ENCODE measurements at places on chromosomes 7 and 10.

- DNase-seq: no peak
Measured at GRCh38 chr10:110074758-110075671, 67.2 kb downstream of the ADD3 start.

GRCh38 chr7:111074748-111075146, 16.2 kb upstream of the LRRN3 start:
- DNase-seq: no peak

DNA sequence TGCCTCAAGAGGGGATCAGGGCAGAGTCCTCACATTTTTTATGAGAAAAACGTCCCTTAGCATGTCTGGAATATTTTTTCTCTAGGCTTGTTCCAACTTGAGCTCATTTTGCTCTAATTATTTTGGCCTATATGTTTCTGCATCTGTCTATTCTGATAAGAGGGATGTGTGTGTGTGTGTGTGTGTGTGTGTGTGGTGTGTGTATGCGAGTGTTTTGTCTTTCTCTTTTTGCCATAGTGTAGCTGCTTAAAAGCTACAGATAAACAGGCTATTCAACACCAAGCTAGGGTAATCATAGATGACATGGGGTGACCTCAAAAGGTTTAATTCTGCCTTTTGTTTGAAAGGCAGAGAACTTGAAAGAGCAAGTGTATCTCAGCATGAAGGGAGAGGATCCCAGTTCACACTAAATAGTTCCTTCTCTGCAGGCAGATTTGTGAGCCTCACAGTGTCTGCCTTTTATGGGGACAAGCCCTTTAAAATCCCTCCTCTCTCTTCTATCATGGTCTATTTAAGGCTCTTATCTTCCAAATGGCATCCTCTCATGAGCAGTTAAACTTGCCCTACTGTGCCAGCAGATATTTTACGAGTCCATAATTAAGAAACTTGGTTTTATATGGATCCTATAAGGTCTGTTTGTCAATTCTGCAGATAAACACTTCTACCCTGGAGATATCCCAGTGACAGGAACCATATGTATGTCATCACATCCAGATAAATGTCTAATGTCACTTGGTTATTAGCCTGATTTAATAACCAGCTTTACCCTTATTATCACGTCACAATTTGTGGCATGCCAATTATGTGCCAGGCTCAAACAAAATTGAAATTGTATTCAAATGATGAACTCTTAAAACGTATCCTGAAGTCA, 202.9 kb upstream of the MTPN start:
- no peak for DNase-seq

- DNase-seq: no peak
Measured at GRCh38 chr10:118392761-118393160, 50.6 kb upstream of the FAM204A start.

- DNase-seq: no peak
Measured at GRCh38 chr10:77105761-77106221, 531.8 kb downstream of the KCNMA1 start.

DNA sequence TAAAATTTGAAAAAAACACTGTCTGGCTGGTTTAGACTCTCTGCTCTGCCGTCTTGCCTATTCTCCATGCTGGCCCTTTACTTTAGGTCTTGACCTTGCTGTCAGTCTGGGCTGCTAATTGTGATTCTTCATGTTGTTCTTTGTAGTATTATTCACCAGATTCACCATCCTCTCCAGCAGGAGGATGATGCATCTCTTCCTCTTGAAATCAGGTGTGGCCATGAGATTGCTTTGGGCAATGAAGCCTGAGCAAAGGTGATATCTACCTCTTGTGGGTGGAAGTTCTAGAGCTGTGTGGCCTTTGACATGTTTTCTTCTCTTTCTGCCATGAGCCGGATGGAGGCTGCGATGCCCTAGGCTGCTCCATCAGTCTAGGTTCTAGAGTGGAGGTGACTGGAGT, 51.3 kb upstream of the ITPRID1 start:
- DNase-seq: no peak
